ENCODE measurements at places on chromosomes 5 and 9.

GRCh38 chr5:153905219-153905618 is 133.5 kb downstream of the FAM114A2 start:
- no peak for DNase-seq

GRCh38 chr5:39201160-39201780 is 18.1 kb downstream of the FYB1 start:
- DNase-seq: no peak

GRCh38 chr5:591746-592145 is 20.4 kb upstream of the CEP72 start:
- DNase-seq: no peak

GRCh38 chr5:176538989-176539384 is 1.8 kb upstream of the RNF44 start:
- no peak for DNase-seq

GRCh38 chr9:18683312-18683711 is 209.4 kb downstream of the ADAMTSL1 start:
- no peak for DNase-seq

GRCh38 chr5:180596668-180597231 is 5.5 kb upstream of the SCGB3A1 start:
- no peak for DNase-seq

- no peak for DNase-seq
Observed at GRCh38 chr5:139702548-139702947, 54.4 kb downstream of the CXXC5 start.

- no peak for DNase-seq
Observed at GRCh38 chr5:131945551-131946168, at the start of gene MEIKIN. Gene MEIKIN, minus strand, starts transcription at chr5:131945663. Its CDS starts 158 bp downstream, at chr5:131945505.

DNA sequence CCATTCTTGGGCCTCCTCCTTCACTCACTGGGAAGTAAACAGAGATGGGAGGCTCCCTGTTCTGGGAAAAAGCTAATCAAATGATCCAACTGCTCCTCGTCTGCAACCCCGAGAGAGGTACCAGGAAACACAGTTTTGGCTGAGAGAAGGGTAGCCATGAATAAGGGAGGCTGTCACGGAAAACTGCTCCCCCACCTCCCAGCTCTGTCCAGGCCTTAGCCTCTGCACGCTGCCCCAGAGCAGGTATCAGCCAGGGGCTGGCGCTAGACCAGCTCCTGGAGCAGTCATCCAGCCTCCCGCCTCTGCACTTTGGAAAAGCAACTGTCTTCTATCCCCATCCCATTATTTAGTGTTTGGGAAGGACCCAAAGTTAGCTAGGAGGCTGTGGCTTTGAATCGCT is 266.1 kb downstream of the NDUFS4 start:
- no peak for DNase-seq

- no peak for DNase-seq
Observed at GRCh38 chr9:121088576-121088975, 13.8 kb downstream of the CNTRL start.

- DNase-seq: no peak
Observed at GRCh38 chr9:91842358-91843049, 107.5 kb downstream of the ROR2 start.

- no peak for DNase-seq
Observed at GRCh38 chr5:131545845-131546244, 89.2 kb downstream of the RAPGEF6 start.

GRCh38 chr9:33473643-33474352 is at the start of gene NOL6:
Gene NOL6, minus strand, starts transcription at chr9:33473924. Its CDS starts 82 bp downstream, at chr9:33473842.
- peak; percentile 98 for DNase-seq

DNA sequence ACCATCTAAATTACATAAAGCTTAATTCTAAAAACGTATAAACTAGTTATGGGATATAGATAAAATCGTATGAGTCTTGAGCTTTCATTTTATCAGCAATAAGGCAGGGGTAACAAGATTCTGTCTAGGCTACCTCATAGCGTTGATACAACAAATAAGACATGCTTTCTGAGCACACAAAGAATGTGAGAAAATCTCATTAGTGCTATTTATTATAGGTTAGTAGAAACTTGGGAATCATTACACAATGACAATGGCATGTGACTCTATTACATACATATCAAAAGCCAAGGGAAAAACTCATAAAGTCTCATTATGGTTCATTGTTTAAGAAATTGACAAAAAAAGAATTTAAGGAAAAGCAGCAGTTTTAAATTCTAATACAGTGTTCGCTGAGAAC is 448.6 kb downstream of the PLK2 start:
- no peak for DNase-seq

- no peak for DNase-seq
Observed at GRCh38 chr5:133048993-133049725, 2.7 kb upstream of the HSPA4 start.

DNA sequence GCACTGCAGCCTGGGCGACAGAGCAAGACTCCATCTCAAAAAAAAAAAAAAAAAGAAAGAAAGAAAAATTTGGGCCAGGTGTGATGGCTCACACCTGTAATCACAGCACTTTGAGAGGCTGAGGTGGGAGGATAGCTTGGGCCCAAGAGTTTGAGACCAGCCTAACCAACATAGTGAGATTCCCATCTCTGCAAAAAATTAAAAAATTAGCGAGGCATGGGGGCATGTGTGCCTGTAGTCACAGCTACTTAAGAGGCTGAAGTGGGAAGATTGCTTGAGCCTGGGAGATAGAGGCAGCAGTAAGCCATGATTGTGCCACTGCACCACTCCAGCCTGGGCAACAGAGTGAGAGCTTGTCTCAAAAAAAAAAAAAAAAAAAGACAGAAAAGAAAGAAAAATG is 2.9 kb upstream of the SIT1 start:
- DNase-seq: no peak

GRCh38 chr9:108746001-108746400 is 109.8 kb downstream of the ACTL7B start:
- no peak for DNase-seq

DNA sequence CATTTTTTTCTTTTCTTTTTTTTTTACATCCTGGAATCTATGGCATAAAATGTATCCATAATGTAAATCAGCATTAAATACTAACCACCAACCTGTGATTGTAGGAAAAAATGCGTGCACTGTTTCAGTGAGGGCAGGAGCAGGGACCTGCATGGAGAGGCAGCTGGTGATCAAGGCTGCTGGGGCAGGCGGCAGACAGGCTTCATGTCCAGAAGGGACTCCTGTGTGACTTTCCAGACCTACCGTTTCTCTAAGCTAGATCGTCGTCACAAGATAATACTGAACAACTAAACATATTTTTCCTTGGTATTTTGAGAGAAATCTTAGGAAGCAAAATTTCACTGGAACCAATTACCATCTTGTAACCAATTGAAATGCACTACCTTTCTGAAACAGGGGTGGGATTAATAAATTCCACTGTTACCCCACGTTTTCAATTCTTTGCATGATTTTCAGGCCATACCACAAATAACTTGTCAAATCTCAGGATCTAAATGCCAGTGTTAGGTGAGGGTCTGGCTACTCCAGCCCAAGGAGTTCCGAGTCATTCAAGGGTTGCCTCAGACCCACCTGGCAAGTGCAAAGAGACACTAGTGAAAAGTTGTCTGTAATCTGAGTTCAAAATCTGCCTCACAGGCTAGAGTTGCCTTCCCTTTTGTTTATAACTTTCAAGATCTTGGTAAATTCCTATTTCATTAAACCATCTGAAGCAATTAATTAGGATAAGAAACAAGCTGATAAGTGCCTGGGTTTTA is 198.2 kb downstream of the SEMA5A start:
- DNase-seq: no peak

DNA sequence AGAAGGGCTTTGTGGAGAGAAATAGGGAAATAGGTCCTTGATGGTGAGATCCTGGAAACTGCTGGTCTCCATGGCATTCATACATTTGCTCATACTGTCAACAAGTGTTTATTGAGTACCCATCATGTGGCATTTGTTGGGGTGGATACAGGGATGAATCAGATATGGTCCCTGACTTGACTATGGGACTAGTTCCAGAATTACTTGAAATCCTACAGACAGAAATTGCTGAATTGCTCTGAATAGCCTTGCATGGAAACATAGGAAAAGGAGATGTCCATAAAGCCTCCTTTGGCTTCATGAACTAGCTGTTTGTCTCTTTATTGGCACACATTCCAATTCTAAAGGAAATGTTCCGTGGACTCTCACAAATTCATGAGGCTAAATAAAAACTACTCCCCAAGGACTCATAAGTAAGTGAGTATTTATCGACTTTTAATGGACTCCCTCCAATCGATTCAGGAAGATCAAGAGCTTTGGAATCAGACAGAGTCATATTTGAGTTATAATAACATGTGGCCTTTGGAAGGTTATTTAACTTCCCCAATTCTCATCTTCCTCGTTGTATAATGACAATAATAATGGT is 122.4 kb upstream of the C6 start:
- no peak for DNase-seq

- no peak for DNase-seq
Observed at GRCh38 chr9:127174386-127175318, 52.2 kb upstream of the ANGPTL2 start.

GRCh38 chr5:87705876-87706275 is 293.1 kb upstream of the CCNH start:
- DNase-seq: no peak

DNA sequence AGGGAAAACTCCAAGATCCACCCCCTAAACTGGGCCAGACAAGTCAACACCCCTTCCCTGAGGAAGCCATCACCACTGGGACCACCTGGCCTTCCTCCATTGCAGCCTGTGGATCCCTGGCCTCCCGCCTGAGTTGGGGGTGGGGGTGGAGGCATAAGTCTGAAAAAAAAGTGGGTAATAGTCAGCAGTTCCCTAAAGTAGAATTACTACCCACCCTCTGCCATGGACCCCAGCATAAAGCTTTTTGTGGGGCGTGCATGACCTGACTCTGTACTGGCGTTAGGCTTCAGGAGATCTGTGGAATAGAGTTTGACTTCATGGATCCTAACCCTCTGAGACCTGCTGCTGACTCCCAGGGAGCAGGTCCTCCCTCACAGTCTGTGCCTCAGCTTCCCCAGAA is 2.0 kb upstream of the CXXC5 start:
- DNase-seq: no peak

DNA sequence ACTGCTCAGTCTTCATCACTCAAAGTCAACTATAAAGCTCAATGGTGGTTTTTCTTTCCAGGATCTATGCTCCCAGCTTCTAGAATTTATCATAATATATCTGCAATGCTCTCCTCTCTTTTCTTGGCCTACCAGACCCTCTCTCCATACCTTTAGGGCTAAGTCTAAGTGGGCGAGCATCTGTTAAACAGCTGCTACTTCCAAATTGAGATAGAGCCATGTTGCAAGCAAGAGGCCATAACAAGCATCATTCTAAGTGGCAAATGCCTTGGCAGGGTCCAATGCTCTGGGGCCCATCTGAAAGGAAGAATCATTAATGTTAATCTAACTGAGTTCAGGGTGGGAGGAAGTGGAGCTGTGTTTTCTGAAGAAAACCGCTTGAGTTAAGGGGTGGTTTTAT is 324.0 kb downstream of the TLR4 start:
- DNase-seq: no peak

DNA sequence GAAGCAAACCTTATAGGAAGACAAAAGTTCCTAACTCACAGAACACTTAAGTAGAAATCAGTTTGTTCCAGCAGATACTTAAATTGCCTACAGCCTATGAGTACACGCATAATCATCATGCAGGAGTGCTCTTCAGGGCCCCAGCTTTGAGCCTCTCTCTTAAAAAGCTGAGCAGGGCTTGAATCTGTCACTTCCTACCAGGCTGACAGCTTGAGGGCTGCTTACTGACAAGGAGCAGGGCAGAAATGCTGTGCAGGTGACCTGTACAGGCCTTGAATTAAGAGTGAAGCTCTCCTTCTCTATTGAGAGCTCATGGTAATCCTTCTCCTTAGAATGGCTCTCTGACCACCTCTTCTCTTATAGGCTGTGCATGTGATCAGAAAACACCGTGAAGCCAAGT is 66.5 kb upstream of the MAST4 start:
- DNase-seq: no peak

- DNase-seq: no peak
Observed at GRCh38 chr5:33240558-33240957, 200.2 kb upstream of the TARS1 start.

DNA sequence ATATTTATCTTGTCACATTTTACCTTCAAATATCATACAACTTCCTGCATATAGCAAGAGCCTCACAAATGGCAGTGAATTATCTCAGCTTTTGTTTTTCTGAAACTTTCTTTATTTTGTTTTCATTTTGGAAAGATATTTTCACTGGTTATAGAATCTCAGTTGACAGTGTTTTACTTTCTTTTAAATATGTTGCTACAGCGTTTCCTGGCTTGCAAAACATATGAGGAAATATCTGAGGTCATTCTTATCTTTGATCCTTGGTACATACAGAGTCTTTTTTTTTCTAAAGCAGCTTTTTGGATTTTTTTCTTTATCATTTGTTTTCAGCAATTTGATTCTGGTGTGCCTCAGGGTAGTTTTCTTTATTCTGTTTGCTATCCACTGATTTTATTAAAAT is 77.6 kb upstream of the CEP78 start:
- DNase-seq: no peak

DNA sequence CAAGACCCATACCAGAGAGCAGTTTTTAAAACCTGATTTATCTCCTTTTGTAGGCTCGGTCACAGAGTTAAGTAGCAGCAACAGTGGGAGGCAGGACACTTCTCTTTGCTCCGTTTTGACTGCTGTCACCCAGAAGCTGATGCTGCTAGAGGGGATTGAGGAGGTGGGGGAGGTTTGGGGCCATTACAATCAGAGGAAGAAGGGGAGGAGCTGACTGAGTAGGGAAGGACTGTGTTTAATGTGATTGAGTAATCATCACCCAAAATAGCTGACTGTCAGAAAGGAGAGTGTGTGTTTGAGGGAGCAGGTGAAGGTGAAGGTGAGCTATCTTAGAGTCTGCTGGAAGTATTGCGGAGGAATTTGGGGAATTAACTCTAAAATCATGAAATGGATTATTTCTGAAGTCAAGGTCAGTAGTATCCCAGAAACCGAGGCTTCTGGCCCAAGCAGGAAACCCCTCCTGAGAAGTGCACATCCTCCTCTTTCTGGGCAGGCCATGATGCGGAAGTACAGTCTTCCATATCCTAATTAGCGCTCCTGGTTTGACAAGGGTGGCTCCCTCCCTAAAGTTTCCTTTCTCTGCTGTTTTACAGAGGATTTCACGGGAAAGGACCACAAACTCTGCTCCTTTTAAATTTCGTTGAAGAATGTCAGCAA is 214.9 kb downstream of the PLK2 start:
- DNase-seq: no peak

- DNase-seq: no peak
Observed at GRCh38 chr9:78559449-78559885, 262.5 kb downstream of the PSAT1 start.

GRCh38 chr5:2111569-2112105 is 228.9 kb upstream of the IRX4 start:
- no peak for DNase-seq

DNA sequence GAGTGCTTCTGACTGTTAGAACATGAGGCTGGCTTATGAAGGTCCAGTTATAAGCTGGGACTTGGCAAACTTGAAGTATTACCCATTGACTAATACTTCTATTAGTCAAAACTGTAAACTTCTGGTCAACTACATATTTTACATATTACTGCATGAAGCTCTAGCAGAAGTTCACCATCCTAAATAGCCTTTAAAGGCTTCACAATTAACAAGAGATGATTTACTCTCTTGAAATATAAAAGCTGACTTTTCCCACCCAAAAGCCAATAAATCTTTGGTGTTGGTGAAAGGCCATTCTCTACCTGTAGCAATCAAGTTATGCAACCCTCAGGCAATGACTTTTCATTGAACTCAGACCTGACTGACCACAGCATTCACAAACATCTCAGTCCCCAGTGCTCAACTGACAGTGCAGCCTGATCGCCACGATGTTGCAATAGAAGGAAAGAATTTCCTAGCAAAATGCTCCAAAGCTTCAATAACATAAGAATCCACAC is 345.6 kb downstream of the EBF1 start:
- DNase-seq: no peak

- DNase-seq: no peak
Observed at GRCh38 chr9:14298601-14299022, 15.3 kb downstream of the NFIB start.
